ENCODE measurements at places on chromosomes 16 and 17. TPM values are rescaled to one million over a fixed set of nuclear protein-coding genes. Genes with fewer than 3 reads are reported as not detected.

GRCh38 chr17:41553987-41554680, 17.7 kb downstream of the KRT9 start:
- DNase-seq = no peak

DNA sequence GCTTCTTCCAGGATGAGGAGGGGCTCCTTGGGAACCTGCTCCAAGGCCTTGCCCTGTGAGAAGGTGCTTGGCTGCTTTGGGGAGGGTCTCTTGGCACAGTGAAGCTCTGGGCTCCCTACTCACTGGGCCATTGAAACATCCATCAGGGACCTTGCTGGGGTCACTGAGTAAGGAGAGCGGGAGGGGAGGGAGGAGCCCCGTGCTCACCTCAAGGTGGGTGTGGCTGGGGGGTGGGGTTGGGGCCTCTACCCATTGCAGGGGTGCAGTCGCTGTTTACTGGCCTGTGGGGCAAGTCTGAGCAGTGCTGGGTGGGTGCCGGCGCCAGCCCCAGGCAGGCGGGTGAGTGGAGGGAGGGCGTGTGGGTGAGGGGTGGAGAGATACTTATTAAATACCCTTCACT, 9.9 kb downstream of the TNS4 start:
- DNase-seq = no peak

DNA sequence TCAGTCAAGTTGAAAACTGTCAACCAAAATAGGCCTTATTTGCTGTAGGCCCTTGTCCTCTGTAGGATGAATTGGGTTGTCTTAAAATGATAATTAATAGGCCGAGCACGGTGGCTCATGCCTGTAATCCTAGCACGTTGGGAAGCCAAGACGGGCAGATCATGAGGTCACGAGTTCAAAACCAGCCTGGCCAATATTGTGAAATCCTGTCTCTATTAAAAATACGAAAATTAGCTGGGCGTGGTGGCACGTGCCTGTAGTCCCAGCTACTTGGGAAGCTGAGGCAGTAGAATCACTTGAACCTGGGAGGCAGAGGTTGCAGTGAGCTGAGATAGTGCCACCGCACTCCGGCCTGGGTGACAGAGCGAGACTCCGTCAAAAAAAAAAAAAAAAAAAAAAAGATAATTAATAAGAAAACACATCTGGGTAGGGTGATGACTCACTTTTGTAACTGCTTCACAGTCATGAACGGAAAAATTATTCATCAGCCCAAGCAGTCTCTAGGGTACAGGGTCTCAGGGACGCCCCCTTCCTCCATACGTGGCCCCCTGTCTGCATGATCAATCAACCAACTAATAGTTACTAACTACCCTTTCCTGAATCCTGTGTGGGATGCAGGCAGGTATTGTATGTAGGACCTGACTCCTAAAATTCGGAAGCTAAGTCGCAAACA, 137.0 kb upstream of the RCVRN start:
- DNase-seq = no peak

Gene KCNH6
- total RNA-seq = not detected

GRCh38 chr16:84476401-84476800, 28.1 kb downstream of the MEAK7 start:
- no peak for DNase-seq

Gene BFAR
- total RNA-seq = 37.7 TPM

DNA sequence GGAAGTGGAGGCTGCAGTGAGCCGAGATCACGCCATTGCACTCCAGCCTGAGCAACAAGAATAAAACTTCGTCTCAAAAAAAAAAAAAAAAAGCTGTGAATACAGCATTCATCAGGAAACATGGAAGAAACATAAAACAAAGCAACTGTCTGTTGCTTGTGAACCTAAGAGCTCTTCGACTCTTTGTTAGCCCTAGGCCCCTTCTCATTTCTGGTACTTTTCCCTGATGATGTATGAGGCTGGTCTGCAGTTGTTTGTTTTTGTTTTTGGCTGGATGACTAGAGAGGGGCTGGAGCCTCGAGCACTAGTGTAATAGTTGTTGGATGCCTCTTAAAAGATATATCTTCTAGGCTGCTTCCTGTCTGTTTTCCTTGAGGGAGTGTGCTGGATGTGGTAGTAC, 113.5 kb downstream of the MAP2K6 start:
- DNase-seq = no peak

GRCh38 chr17:61007980-61008379, 330.3 kb downstream of the BCAS3 start:
- DNase-seq = no peak

- no peak for DNase-seq
Observed at GRCh38 chr17:48520631-48521079, 10.2 kb downstream of the HOXB1 start.

DNA sequence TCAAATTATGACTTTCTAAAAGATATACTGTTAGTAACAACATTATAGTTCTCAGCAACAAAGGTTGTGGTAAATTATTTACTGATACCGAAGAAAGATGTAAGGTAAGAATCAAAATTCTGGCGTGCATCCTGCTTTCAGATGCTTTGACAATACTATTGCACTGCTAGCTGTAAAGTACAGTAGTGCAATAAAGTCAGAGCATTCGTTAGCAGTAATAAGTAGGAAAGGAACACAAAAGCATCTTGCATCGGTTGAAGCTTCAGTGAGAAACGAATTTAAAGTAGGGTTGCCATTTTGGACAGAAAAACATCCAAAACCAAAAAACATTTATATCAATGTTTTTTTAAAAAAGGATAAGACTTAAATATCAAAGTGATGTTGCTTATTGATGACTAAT, 4.0 kb downstream of the SKA2 start:
- DNase-seq = no peak

GRCh38 chr16:62386411-62386810, 350.2 kb upstream of the CDH8 start:
- DNase-seq = no peak

DNA sequence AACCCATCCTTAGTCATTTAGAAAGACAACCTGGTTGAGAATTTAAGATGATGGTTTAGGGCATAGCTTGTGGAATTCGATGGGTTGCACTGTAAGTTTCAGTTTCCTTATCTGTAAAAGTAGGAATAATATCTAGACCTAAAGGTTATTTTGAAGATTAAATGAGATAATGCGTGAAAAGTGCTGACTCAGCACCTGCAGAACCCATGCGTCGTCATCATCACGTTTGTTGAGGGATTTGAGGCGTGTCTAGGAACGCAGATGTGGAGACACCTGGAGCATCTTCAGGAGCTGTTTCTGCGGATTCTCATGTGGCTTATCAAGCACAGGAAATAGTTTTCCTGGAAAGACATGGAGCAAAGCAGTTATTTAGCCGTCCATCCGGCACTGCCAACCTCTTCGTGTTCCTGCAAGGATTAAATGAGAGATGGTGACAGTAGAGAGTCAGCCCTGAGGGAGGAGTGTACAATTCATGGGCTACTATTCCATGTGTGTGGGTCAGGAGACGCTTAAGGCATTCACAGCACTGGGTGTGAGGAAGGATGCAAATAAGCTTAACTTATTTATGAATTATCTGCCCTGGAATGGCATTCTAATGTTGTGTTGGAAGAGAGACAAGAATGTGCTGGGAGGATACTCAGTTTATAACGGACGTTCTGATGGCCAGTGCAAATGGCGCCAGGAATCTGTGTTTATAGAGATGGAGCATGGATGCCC, 536.1 kb downstream of the MAF start:
- no peak for DNase-seq

Gene GGA2
- total RNA-seq = 60.3 TPM

DNA sequence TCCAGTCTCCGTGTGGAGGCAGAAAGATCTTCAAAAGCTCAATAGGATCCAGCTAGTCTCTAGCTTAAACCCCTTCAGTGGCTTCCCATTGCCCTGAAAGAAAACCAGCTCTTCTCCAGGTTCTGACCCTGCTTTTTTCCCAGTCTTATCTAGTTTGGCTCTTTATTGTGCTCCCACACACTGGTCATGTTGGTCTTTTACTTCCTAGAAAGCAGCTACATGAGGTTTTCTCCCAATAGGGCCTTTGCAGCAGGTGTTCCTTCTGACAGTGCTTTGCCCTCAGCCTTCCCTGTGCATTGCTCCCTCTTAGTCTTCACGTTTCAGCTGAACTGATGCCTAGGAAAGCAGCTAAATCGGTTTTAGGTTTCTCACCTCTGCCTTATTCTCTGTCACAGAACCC, 21.7 kb upstream of the ABCA3 start:
- no peak for DNase-seq

DNA sequence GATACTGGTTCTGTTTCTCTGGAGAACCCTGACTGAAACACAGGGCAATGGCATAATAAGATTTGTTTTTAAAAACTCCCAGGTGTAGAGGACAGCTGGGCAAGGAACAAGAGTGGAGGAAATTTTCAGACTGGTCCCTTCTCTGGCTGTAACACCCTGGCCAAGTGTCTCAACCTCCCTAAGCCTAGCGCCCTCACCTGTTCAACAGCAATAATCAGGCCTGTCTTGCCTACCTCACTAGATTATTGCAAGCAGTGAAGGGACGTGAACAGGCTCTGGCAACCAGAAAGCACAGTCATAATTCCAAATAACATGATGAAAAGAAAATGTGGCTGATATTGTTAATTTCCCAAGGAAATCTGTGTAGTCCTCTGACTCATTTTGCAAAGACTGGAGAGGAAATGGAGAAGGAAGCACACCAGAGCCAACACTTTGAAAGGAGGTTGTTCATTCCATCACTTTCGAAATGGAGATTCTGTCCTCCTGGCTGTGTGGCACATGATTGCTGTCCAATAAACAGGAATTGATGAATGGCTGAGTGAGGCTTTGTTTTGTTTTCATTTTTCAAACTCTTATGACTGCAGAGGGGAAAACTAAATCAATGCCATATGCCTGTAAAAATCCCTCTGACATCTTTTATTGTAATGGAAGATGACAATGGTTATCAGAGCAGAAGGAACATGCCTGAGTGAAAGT, 87.5 kb upstream of the HLF start:
- DNase-seq = no peak

DNA sequence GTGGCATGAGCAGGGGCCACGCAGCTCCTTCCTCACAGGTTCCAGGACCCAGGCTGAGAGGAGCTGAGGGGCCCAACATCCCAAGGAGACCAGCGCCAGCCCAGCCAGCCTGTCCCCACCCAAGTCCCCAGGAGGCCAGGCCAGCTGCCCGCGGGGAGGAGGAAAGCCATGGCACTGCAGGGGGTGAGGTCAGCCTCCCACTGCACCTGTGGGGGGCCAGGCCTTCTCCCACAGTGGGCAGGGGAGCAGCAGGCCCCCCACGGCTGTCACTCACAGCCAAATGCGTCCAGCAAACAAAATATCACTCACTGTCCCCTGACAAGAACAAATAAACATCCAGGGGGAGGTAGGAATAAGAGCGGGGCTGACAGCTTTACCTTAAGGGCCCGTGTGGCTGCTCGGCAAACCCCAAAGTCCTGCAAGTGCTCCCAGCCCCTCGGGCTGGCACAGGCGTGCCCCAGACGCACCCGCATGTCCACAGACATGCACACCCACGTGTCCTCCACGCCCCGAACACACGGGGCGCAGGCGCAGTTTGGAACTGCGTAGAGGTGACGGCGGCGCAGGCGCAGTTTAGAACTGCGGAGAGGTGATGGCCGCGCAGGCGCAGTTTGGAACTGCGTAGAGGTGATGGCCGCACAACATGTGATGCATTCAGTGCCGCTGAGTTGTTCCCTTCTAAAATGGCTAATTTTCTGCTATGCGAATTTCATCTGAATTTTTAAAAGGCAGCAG, 291.1 kb downstream of the FOXL1 start:
- DNase-seq = no peak

- DNase-seq = peak; percentile 94
Observed at GRCh38 chr17:38749223-38750043, 1.3 kb upstream of the PCGF2 start.

GRCh38 chr17:6853764-6854442, 22.4 kb upstream of the TEKT1 start:
- DNase-seq = no peak

Gene XYLT1
- 22.5 TPM for total RNA-seq

Gene HCRT
- not detected for total RNA-seq

DNA sequence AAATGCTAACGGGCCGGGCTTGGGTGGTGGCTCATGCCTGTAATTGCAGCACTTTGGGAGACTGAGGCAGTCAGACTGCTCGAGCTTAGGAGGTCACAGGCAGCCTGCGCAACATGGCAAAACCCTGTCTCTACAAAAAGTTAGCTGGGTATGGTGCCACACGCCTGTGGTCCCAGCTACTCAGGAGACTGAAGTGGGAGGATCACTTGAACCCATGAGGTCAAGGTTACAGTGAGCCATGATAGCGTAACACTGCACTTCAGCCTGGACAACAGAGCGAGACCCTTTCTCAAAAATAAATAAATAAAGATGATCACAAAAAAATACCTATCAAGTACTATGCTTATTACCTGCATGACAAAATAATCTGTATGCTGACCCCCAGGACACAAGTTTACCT, 46.3 kb upstream of the INTS2 start:
- DNase-seq = no peak

- DNase-seq = no peak
Observed at GRCh38 chr16:55668340-55669281, 12.8 kb downstream of the SLC6A2 start.

DNA sequence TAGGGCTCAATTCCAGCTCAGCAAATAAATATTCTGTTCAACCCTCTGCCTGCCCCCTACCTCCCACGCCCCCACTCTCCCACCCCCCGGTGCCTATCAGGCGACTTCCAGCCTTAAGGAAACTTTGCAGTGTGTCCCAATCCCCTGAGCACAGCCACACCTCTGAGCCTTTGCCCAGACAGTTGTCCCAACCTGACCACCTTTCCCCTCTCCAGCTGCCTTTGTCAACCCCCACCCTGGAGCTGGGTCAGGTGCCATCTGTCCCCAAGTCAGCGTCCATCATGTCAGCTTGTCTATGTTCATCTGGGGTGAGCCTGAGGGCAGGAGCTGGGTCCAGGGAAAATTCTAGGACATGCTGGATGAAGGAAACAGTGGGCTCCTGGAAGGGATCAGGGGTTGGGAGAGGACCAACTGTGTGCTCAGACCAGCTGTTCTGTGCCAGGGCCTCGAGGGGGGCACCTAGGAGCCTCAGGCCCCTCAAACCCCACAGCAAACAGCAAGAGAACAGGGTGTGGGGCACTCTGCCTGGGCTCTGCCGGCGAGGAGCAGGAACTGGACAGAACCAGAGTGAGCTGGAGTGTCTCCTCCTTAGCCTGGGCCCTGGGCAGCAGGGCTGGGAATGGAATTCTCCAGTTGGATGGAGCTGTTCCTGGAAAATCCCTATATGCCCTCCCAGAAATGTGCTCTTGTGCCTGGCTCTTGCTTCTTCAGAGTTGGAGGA, 17.8 kb downstream of the CDH16 start:
- peak; percentile 23 for DNase-seq

Gene CDH15
- not detected for total RNA-seq

GRCh38 chr17:20983359-20983637, 59.5 kb downstream of the USP22 start:
- no peak for DNase-seq

- peak; percentile 53 for DNase-seq
Observed at GRCh38 chr17:15171167-15172047, 93.7 kb downstream of the PMP22 start.

Gene SLC16A5
- total RNA-seq = 14.3 TPM
